Stimulated activated CD4-positive, alpha-beta T cell treated with anti-CD3 and anti-CD28 coated beads, Interleukin-15, amount 100 ng/mL, for 1 hour (primary cell): ENCODE measurements at places on chromosomes 6 and 20.
A peak's percentile ranks its signal among the peaks of the same experiment; 100 is the strongest.

- no peak for DNase-seq
These were observed 208.9 kb upstream of the SNX9 start for GRCh38 chr6:157614026-157614568.

GRCh38 chr20:20409331-20409730 is 41.4 kb downstream of the INSM1 start:
- DNase-seq, result no peak

GRCh38 chr20:24587384-24588046 is 118.1 kb downstream of the SYNDIG1 start:
- DNase-seq, result no peak

- peak; percentile 53 for DNase-seq
These were observed at the start of gene MYBL2 for GRCh38 chr20:43666376-43667328. Gene MYBL2 (plus strand): TSS chr20:43667114. CDS start chr20:43667284, 170 bp downstream.

DNA sequence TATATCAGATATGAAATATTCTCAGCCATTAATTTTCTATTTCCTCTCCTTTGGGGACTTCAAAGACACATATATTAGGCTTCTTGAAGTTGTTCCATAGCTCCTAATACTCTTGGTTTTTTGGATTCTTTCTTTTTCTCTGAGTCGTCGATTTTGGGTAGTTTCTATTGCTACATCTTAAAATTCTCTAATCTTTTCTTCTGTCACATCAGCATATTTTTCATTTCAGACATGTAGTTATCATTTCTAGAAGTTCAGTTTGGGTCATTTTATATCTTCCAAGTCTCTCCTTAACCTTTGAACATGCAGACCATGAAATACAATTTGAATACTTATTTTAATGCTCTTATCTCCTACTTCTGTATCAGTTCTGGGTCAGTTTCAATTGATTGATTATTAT is 38.9 kb upstream of the SCRT2 start:
- DNase-seq, result no peak

DNA sequence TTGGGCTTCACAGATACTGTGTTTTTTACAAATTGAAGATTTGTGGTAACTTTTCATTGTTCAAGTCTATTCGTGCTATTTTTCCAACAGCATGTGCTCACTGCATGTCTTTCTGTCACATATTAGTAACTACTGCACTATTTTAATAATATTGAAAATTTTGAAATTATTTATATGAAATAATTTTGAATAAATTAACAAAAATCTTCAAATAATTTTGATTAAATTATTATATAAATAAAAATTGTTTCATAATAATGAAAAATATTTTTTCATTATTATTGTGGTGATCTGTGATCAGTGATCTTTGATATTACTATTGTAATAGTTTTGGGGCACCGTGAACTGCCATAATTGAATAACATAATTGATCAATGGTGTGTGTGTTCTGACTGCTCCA is 204.1 kb downstream of the OGFRL1 start:
- no peak for DNase-seq

GRCh38 chr20:8960241-8960640 is 108.6 kb upstream of the PLCB4 start:
- no peak for DNase-seq

- DNase-seq, result no peak
These were observed 15.1 kb downstream of the PDE7B start for GRCh38 chr6:135866445-135867123.

DNA sequence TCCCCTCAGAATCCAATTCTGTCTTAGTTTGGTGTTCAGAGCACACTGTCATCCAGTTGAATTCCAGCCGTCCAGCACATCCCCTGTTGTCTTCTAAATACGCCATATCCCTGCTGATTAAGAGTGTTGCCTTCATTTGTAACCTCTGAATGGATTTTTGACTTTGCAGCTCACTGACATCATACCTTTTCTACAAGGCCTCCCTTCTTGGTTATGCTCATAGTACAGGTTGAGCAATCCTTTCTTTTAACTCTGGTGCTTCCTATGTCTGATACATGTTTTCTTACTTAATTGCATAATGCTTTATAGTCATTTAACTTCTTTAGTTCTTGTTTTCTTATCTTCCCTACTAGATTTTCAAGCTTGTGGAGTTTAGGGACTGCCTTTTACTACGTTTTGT is 36.4 kb downstream of the XRN2 start:
- no peak for DNase-seq

DNA sequence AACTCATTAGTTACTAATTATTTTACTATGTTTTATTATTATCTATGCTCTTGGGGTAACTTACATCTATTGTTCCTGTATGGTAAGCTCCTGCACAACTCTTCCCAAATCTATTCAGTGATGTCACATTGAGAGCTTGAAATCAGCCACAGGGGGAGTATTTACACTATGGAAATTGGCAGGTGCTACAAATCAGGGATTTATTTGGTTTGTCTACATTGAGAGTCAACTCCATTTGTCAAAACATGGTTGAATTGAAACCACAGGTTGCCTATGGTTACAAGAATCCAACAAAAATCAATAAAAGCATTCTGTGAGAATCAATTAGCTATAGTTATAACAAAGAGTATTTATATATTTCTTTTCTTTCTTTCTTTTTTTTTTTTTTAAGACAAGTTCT is 3.9 kb upstream of the FITM2 start:
- no peak for DNase-seq

DNA sequence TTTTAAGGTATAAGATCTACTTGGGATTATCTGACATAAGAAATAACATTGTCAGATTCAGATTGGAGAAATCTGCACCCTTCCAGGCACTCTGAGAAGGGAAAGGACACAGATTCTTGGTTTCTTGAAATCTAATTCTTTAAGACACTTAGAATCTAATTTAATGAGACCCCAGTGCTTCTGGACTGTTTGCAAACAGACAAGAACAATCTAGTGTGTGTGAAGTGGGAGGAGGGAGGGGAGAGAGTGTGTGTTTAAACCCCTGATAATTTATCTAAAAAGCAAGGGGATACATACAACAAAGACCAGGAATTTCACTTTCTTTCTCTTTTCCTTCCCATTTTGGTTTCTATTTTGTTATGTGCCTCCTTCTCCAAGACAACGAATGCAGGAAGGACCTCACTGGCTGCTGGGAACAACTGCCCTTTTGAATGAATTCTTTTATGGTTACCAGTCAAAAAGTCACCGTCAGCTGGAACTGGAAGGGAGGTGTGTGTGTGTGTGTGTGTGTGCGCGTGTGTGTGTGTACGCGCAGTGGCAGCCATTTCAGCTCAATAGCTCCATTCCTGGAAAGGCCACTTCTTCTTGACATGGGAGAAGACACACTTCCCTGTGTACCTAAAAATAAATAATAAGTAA is 129.4 kb downstream of the BCAS1 start:
- DNase-seq, result no peak

DNA sequence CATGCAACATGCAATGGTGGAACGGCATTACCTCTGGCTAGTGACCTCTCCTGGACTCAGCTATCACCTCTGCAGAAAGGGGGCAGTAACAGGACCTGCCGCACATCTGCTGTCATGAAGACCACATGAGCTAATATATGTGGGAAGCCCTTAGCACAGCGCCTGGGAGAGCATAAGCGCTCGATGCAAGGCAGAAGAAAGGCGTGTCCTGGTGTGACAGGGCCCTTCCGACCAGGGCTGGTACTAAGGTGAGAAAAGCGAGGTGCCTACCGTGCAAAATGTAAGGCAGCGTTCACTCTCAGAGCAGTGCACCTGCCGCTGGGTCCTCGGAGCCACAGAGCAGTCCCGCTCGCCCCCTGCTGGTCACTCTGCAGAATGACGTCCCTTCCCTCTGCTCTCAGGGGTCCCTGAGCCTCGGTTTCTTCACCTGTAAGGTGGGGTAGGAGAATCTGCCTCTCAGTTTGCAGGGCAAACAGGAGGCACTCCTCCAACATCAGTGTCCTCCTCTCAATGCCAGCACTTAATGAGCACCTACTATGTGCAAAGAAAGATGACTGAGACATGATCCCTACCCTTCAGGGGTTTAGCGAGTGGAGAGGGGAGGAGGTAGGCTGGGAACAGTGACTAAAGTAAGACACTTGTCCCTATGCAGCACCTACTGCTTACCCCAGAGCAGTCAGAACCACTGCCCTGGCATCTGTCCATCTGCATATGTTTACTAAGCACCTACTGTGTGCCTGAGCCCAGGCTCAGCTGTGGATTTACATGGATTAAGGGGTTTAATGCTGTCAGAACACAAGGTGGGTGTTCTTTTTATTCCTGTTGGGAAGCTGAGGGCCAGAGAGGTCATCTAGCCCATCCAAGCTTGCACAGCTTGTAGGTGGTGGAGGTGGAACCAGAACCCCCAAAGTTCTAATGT is 41.1 kb upstream of the PTGIS start:
- peak; percentile 52 for DNase-seq

DNA sequence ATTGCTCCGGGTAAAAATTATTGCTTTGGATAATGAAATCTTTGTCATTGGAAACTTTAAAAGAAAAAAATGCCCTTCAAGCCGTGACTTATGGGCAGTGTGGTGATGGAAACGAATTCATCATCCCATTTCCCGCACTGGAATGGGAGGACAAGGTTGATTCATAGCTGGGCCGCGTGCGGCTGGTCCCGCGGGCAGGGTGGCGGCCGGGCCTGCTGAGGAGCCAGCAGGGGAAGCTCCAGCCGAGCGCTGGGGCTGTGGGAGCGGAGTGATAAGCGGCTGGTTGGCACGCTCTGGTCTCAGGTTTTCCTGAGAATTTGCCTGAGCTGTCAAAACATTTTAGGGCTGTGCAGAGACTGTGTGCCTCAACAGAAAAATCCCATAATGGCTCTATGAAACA is 351.7 kb downstream of the CDC5L start:
- DNase-seq, result no peak

DNA sequence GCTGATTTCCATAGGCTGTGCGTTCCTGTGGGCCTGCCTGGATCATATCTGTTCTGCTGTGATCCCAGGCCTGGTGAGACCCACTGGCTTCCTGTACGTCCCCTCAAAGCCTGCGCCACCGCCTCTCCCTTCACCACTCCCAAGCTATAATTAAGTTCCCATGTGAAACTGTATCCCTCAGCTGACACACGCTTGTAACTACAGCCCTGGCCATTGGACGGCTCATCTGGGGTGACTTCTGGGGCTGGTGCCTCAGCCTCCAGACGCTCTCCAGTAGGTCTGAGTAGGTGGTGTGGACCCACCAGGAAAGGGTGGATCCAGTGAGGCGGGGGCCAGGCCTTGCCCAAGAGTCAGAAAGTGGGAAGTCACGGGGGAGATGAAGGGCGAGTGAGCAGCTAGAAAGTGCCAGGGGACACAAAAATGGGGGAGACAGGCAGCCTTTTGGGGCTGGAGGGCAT is 21.0 kb downstream of the PPARD start:
- DNase-seq, result no peak

- no peak for DNase-seq
These were observed 121.9 kb downstream of the MTHFD1L start for GRCh38 chr6:150987371-150987828.

DNA sequence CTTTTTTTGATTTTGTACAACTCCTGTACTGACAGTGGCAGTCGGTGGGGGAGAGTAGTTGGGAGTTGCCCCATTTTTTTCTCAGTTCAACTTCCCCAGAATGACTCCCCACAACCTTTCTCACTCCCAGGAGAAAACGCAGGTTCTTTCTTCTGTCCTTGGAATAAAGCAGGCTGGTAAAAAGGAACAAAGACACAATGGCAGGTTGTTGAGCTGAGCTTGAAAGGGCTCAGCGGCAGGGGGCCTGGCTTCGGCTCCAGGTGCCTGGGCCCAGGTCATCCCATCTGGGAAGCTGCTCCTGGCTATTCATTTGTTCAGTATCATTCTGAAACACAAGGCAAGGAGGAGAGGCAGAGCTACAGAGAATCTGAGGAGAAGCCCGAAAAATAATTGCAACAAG is 46.2 kb downstream of the PROKR2 start:
- no peak for DNase-seq

DNA sequence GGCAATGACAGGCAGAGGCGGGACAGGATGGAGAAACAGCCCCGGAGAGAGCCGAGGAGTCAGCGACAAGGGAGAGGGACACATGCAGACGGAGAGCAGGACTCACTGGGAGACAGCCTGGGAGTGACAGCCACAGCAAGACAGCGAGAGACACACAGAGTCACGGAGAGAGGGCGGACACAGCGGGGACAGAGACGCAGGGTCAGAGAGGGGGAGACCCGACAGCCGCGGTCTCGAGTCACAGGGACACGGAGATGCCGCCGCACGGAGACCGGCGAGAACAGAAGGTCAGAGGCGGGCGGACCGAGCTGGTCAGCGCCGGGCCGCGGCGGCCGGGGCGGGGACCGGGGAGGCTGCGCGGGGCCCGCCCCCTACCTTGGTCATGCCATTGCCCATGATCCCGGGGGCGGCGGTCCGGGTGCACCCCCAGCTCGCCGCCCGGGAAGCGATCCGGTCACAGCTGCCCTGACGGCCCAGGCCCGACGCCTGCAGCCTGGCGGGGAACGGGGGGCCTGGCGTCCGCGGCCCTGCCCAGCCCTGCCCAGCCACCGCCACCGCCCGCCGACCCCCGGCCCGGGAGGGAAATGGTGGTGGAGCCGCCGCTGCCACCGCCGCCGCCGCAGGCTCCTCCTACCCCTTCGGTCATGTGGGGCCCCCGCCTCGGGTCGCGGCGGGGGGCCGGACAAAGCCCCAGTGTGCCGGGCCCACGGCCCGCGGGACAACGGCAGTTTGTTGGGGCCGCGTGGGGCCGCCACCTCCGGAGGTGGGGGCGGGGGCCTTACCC is at the start of the genes DUSP15 and TTLL9:
Gene DUSP15, minus strand, starts transcription at position 586 of the 784 bp plus-strand sequence. Its CDS starts 190 bp downstream, at position 396.
Gene TTLL9, plus strand, starts transcription at position 693 of the 784 bp plus-strand sequence. CDS start 493 bp downstream, outside the sequence.
- DNase-seq, result no peak

DNA sequence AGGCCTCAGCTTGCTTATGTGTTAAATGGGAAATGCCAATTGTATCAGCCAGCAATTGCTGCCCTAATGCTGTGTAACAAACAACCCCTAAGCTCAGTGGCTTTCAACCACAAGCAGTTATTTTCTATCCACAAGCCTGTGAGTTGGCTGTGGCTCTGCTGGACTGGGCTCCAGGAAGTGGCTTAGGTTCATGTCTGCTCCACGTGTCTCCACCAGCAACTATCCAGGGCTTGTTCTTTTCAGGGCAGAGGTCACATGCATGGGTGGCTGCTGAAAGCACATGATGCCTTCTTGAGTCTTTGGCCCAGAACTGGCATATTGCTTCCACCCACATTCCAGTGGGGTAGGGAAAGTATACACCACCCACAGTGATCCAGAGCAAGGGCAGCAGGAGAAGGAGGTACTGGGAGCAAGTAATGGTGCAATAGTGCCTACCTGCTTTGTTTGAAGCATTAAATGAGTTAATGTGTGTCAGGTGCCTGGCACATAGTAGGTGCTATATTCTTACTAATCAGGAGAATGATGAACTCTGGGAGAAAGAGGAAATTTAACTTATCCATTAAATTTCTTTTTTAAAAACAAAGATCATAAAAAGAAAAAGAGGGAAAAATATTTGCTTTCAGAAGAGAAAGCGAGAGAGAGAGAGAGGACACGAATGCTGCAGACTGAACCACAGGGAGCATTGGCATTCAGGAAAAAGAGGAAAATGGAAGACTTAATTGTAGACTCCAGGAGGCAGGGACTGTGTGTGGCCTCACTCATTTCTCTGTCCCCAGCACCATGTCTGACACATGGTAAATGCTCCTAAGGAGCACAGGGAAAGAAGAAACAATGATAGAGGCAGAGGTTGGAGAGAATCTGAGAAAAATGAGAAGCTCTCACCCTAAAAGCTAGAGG is 25.2 kb upstream of the RNF24 start:
- DNase-seq, result no peak
